ENCODE measurements at places on chromosomes 2 and 18.

- DNase-seq = no peak
Observed at GRCh38 chr2:104434318-104434792, 419.6 kb upstream of the POU3F3 start.

- DNase-seq = no peak
Observed at GRCh38 chr2:36246320-36246990, 109.1 kb upstream of the CRIM1 start.

DNA sequence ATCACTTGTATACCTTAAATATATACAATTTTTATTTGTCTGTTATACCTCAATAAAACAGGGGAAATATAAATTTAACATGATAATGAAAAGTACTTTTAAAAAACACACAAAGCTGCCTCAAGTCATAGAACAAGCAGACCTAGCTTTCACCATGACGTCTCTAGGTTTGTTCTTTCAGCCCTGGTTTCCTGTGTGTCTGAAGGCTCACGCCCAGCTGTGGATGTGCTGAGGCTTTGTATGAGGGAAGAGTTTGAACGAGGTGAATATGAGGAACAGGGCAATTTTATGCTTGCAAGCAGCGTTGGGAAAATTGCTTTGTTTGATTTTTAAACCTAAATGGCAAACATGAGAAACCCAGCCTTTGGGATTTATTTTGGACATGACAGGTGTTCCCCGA lies 15.3 kb downstream of the SH3RF3 start:
- DNase-seq = no peak

DNA sequence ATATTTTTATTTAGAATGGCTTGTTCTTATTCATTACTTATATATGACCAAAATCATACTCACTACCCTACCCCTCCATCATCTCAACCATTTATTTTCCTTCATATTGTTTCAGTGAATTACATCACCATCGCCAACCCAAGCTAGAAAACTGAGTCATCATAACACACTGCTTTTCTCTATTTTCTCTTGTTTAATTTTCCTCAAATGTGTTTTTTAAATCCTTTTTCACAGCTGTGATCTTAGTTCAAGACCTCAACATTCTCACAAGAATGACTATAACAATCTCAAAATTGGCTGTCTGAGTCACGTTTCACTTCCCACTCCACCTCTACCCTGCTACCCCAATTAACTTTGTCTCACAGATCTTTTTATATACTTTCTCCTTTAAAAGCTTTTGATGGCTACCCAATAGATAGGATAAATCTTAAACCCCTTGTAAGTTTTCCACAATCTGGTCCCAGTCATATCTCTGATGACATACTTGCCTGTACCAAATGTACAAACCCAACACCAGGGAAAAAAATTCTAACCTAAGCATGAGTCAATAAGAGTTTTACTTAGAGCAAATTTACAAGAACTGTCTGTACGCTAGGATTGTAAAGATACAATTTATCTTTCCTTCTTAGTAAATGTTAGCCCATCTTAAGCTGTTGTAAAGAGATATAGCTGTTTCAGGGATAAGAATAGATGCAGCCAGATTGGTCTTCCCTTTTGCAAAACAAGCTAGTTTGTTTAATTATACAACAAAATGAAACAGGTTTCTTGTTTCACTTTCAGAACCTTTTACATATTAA lies 635.1 kb upstream of the SLC39A10 start:
- DNase-seq = no peak

- no peak for DNase-seq
Observed at GRCh38 chr2:196745711-196746110, 53.8 kb downstream of the GTF3C3 start.

DNA sequence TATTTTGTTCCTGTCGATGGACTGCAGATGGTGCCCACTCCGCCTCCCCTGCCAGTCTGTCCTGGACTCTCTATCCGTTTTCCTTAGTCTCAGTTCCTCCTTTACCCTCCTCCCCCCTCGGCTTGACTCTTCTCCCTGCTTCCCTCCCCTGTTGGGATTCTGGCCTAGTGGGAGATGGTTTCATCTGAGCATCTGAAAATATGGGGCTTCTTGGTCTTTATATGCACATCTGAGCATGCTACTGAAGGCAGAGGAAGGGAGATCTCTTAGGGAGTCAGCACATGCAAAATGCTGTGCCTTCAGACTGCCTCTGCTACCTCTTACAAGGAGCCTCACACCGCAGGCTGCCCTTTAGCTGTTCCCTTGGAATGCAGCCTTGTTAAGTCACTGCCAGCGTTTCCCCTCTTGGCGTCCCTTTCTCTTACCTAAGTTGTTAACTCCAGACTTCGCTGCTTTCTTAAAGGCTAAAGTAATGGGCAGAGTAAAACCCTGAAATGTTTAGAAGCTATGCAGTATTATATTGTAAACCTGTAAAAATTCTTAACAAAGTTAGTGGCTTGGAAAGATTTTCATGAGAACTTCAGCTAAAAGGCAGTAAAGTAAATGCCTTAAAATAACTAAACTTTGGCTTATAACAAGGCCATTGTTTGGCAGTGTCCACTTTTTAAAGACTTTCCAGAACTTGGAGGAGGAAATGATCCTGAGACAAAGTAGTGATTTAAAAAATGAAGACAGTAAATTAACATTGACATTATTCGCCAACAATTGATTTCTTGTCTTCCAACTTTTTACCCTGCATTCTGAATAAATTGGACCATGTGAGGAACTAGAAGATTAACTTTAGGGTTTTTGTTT lies 49.8 kb downstream of the LDLRAD4 start:
- DNase-seq = no peak

DNA sequence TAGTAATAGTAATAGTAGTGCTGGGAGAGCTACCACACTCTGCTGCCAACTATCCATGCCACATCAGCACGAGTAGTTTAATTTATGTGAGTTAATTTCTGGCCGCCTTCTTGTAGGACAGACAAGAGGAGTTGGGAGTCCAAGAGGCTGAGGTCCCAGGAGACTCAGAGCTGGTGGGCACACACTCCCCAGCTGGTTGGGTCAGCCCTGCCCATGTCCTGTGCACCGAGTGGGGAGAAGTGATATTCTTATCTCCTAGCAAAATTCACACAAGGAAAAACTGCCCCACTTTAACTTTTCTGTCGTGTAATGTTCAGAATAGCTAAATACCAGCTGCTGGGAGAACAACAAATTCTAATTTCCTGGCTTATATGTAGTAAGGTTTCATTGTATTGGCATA lies 15.2 kb upstream of the MAP4K4 start:
- DNase-seq = no peak

GRCh38 chr18:69958422-69958821 lies 10.7 kb upstream of the CD226 start:
- DNase-seq = no peak

DNA sequence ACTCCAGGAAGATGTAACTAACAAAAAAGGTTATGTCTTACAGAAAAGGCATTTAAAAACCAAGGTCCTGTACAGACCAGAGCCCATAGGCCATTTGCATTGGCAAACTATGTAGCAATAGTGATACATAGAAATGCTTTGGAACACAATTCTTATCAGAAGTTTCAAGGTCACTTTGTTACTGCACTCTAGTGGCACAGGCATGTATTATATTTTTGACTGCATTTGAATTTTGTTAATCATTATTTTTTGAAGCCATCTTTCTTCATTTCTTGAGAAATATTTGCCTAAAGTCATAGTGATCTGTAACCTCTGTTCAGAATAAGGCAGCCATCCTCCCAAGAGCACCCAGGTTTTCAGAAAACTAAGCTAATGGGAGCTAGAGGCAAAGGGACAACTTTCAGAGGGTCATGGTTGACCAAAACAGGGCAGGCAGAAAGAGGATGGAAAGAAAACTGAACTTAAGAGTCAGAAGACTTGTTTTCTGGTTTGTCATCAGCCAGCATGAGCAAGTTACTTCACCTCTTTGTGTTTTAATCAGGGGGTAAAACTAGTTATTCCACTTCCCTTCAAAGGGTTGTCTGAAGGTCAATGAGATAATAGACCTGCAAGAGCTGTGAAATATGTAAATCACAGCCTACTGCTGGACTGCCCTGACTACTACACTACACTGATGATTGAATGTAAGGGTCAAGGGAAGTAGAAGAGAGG lies 41.5 kb downstream of the SLC38A11 start:
- peak; percentile 18 for DNase-seq

- no peak for DNase-seq
Observed at GRCh38 chr2:185955050-185955449, 216.4 kb downstream of the FSIP2 start.

All from NCI-H460 (cell line).